ENCODE measurements at places on chromosomes 11 and 22.

GRCh38 chr11:116821050-116821918, 1.8 kb downstream of the APOA4 start:
- no peak for DNase-seq

GRCh38 chr11:120079750-120080610, 57.9 kb downstream of the TRIM29 start:
- peak; percentile 13 for DNase-seq

- DNase-seq: peak; percentile 80
These were observed 32.7 kb upstream of the GLYATL1B start for GRCh38 chr11:59053387-59053786.

- DNase-seq: peak; percentile 59
These were observed 104.7 kb downstream of the ETS1 start for GRCh38 chr11:128482512-128483191.

- no peak for DNase-seq
These were observed 14.3 kb upstream of the SPI1 start for GRCh38 chr11:47392546-47393162.

DNA sequence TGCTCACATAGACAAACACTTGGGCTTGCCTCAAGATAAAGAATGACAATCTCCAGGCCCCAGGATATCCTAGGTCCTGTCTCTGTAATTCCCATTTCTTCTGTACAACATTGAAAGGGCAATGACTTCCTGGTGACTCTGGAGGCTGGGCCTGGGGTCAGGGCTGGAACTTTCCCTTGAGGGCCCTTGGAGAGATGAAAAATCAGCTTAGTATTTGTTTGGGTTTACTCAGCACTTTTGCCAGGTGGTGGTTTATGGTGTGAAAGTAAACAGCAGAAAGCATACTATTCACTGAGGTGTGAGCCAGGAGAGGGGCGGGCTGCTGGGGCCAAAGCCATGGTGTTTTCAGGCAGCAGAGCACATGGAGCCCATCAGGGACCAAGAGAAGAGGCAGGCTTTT, 214.7 kb upstream of the NARS2 start:
- DNase-seq: no peak

DNA sequence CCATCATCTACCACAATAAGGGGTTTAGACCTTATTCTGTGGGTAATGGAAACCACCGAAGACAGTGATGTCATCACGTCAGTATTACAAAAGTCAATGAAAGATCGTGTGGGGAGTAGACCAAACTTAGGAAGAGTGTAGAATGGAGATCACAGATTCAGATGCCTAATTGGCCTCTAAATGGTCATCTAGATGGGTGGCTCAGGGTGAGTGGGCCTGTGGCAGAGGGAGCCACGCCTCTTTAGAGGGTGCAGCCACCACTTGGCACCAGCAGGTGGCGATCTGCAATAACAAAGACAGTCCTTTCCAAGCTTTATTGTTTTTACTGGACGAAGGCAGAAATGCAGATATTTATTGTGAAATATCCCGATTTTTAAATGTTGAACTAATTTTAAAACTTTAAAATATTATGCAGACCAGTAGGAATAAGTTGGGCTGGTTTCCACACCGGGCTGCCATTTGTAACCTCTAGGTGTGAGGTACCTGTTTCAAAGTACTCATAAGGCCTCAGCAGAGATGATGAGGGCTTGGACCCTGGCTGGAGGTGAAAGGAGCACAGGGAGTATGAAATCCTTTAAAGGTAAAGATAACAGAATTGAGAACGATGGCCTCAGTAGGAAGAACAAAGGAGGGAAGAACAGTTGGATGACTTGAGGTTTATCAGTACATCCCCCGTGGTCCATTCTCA, 222.0 kb downstream of the DBX1 start:
- no peak for DNase-seq

GRCh38 chr11:17736579-17736893, 2.0 kb downstream of the KCNC1 start:
- DNase-seq: no peak

- no peak for DNase-seq
These were observed 12.0 kb upstream of the WEE1 start for GRCh38 chr11:9561279-9561982.

DNA sequence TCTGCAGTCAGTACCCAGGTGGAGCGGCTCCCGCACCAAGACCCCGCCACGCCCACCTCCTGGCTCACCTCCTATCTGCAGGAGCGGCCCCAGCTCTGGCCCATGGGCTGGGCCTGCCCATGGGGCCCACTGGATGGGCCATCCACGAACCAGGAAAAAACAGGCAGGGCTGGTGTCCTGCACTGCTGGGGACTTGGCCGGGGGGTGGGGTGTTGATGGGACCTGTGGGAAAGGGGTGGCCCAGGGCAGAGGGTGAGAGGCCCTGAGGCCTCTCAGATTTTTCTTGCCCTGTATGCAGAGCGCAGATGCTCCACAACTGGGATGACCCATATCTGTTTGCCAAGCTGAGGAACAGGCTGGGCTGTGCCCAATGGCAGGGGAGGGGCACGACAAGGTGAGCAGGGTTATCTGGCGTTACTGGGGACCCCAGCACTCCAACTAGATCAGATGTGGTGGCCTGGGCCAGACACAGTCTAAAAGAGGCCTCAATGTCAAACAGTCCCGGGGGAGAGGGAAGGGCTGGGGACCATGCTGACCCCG, 2.7 kb upstream of the PIM3 start:
- no peak for DNase-seq

All from activated gamma-delta T cell treated with Interleukin-2 at 50 U/mL for 16 hours (primary cell).